ENCODE measurements at places on chromosomes 2 and 18.

- no peak for DNase-seq
These were observed 50.5 kb downstream of the ZFP36L2 start for GRCh38 chr2:43175876-43176275.

GRCh38 chr2:42161444-42161843 lies 7.7 kb upstream of the EML4 start:
- no peak for DNase-seq

GRCh38 chr2:30613001-30613400 lies 166.0 kb downstream of the LCLAT1 start:
- no peak for DNase-seq

DNA sequence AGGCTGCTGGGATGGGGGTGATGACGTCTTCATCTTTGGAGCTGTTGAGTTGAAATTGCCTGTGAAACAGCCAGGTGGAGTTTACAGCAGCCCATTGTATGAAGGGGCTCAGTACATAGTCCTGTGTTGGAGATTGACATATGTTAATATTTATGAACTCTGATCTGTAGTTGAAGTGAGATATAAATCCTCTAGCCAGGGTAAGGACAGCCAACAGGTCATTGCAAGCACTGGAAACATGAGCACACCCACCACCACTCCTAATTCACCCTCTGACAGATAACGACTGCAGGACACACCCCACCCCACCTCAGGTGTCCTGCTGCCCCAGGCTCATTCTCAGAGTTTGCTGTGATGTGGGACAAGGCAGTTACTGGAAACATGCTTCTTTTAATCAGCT lies 112.4 kb upstream of the TRIB2 start:
- DNase-seq: no peak

DNA sequence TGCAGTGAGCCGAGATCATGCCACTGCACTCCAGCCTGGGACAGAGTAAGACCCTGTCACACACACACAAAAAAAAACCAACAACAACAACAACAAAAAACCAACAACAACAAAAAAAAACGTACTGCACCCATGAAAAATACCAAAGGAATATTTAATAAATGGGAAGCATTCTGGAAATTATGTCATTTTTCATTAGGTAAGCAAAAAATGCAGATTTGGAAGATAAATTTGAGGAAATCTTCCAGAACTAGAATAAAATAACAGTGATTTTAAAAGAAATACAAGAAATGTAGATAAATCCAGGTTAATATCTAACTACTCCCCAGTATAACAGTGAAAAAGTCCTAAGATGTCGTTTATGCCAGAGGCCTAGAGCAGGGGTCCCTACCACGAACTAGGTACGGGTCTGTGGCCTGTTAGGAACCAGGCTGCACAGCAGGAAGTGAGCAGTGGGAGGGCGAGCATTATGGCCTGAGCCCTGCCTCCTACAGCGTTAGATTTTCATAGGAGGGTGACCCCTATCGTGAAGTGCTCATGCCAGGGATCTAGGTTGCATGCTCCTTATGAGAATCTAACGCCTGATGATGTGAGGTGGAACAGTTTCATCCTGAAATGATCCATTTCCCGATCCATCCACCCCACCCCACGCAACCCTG lies 21.5 kb downstream of the FAM161A start:
- DNase-seq: no peak

GRCh38 chr2:109679626-109680025 lies 65.5 kb downstream of the SOWAHC start:
- no peak for DNase-seq

GRCh38 chr2:187554011-187554703 lies at the start of gene TFPI:
Gene TFPI, minus strand, starts transcription at chr2:187554435. Its CDS starts 50,667 bp downstream, at chr2:187503768.
- DNase-seq: no peak

DNA sequence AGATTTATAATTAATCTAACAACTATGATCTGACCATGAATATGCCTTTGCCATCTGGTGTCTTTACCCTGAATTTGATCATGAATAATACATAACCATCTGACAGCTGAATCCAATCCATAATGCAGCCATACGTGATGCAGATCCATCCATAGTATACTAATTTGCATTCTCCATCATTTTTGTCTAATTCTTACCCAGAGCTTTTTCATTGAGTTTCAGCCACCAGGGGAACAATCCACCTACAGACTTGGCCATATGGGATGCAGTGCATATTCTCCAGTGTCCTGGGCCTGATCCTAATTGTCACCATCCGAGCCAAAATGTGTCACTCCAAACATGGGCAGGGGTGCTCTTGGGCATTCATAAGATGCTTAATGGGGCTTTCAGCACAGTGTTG lies 227.2 kb upstream of the CRIM1 start:
- no peak for DNase-seq

GRCh38 chr18:67151366-67151765 lies 365.2 kb downstream of the DSEL start:
- no peak for DNase-seq

DNA sequence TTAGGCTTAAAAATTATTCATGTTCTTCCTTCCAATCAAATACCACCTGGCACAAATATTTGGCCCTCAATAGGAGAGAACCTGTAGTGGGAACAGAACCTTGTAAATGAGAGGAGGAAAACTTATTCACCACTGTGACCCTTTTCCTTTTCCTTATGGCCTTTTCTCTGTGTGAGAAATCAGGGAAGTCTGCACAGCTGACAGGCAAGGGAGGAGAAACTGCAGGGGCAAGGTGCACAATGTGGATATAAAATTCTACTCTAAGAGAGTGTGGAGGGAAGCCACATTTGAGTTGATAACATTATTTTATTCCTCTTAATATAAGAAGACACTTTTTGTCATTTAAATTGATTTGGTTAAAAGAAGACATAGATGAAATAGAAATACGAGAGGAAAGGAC lies 1247.0 kb upstream of the CHAC2 start:
- no peak for DNase-seq

- DNase-seq: no peak
These were observed 6.8 kb downstream of the SFT2D3 start for GRCh38 chr2:127707890-127708648.

GRCh38 chr18:53754154-53754553 lies 470.3 kb downstream of the MBD2 start:
- DNase-seq: no peak

DNA sequence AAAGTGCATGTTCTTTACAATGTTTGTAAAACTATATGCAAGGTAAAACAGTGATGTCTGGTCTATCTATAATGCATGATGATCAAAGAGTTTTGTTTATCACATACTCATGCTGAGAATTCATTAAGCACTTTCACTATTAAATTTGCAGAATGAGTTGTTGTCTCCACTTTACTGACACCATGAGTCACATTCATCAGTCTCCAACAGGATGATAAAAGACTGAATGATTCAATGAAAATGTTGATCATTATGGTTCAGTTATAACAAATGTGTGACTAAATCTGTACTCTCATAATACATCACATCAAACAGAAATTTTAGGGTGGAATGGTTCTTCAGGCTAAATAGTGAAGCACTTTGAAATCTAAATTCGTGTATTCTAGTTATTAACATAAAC lies 129.0 kb downstream of the ERBB4 start:
- DNase-seq: no peak

- no peak for DNase-seq
These were observed 204.5 kb upstream of the LRATD1 start for GRCh38 chr2:14428056-14428455.

GRCh38 chr2:158837645-158838044 lies 42.5 kb downstream of the DAPL1 start:
- no peak for DNase-seq

- DNase-seq: no peak
These were observed 164.7 kb downstream of the CCDC102B start for GRCh38 chr18:68962623-68963022.

DNA sequence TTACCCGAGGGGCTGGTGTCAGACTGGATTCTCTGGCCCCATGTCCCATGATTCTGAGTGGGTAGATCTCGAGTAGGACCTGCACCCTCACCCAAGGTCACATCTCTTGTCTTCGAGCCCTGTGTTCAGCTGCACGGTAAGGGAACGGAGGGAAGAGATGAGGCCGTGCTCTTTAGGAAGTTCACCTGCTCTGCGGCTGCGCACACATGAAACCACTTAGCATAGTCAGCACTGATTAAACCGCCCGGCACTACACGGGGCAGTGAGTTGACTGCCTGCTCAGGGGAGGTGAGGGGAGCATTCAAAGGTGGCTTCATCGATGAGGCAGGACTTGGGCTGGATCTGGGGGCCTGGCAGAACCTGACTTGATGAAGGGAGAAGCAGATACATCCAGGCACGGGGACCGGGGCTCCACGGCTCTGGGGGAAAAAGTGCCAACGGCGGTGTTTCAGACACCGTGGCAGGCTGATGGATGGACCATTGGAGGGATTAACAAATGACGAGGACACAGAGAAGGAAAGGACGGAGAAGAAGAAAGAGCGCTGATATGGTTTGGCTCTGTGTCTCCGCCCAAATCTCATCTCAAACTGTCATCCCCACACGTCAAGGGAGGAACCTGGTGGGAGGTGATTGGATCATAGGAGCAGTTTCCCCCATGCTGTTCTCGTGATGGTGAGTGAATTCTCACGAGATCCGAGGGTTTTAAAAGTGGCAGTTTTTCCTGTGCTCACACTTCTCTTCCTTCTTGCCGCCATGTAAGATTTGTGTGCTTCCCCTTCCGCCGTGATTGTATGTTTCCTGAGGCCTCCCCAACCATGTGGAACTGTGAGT lies 248.6 kb downstream of the CYP26B1 start:
- DNase-seq: no peak

DNA sequence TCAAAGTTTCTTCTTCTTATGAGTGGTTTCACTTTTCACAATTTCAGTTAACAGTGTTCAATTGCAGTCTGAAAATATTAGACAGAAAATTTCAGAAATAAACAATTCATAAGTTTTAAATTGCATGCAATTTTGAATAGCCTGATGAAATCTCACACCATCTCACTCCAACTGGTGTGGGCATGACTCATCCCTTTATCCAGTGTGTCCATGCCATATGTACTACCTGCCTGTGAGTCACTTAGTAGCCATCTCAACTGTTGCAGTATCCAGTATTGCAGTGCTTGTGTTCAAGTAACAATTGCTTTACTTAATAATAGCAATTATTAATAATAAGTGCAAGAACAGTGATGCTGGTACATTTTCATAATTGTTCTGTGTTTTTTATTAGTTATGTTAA lies 1202.5 kb downstream of the DSC3 start:
- no peak for DNase-seq

GRCh38 chr2:8442833-8443486 lies 238.9 kb upstream of the ID2 start:
- no peak for DNase-seq

- DNase-seq: no peak
These were observed 156.6 kb downstream of the KCNJ3 start for GRCh38 chr2:154855138-154855537.

DNA sequence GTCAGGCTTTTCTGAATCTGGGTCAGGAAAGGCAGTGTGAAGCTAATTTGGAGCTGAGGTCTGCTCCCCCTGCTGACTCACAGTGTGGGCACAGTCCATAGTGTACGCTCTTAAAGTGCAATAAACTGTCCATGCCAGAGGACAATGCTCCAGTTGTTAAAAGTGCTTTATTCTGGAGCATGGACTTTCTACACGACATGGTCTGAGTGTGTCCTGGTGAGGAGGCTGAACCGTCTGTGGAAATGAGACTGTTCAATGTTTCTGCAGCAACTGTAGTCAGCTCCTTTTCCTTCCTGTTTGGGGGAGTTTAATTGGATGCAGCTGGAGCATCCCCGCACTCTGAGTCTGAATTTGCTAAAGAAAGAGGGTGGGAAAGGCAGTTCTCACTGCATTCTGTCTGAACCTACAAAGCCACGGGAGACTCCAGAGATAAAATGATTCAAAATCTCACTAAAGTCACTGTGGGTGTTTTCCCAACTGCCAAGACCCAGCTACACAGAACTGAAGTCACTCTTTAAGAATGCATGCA lies 110.2 kb upstream of the TRIB2 start:
- DNase-seq: no peak

GRCh38 chr18:41113885-41114482 lies 841.0 kb upstream of the PIK3C3 start:
- DNase-seq: no peak

DNA sequence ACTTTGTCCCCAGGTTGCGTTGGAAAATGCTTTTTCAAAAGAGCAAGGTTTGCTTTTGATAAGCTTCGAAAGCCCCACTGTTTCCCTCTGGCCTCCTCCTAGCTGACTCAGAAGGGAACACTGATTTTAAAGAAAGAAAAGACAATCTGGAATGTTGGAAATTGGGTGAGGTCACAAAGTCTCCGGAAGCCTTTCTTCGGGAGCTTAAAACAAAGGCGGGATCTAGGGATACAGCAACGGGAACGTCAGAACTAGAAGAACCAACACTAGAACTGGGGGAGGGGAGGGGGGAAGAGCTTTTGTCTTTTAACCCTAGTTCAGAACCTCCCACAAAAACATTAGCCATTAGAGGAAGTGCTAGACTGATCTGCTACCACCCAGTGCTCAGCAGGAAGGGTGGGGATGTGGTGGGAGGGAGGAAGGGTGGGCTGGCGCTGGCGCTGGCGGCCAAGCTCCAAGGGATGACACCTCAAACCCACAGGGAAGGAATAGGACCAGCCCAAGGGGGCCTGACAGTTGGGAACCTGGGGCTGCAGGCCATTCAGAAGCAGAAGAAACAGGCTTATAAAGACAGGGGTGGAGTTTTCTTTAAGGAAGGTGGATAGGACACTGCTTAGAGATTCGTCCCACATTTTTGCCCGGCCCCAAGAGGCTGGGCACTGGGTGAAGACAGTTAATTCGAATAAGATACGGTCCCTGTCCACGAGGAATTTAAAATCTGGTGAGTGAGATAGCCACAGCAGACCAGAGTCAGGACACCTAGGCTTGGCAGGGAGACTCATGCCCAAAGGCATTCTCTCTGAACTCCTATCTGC lies 1.7 kb downstream of the TMSB10 start:
- DNase-seq: no peak

- DNase-seq: no peak
These were observed at the start of gene HNMT for GRCh38 chr2:137964066-137964858. Gene HNMT, plus strand, starts transcription at chr2:137964473. Its CDS starts 19 bp downstream, at chr2:137964492.

DNA sequence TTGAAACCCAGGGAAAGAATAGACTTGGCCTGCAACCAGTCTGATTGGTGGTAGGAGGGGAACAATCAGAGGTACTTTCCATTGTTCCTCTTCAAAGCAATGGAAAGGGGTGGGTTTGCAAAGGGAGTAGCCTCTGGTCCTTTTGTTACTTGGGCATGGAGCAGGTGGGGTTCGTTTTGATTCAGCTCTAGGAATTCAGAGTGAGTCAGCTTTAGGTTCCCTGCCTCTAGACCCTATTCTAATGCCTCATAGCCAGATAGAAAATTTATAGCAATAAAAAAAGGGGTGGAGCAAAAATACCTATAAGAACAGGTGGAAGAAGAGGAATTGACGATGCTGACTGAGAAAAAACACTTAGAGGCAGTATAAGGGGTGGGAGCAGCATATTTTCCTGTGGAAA lies 636.4 kb downstream of the PLCL1 start:
- no peak for DNase-seq

GRCh38 chr2:3639653-3640052 lies 18.3 kb upstream of the ALLC start:
- DNase-seq: no peak
